ENCODE measurements at places on chromosomes 1 and 21.

GRCh38 chr1:46811053-46811452 is 12.2 kb downstream of the CYP4B1 start:
- DNase-seq: no peak

DNA sequence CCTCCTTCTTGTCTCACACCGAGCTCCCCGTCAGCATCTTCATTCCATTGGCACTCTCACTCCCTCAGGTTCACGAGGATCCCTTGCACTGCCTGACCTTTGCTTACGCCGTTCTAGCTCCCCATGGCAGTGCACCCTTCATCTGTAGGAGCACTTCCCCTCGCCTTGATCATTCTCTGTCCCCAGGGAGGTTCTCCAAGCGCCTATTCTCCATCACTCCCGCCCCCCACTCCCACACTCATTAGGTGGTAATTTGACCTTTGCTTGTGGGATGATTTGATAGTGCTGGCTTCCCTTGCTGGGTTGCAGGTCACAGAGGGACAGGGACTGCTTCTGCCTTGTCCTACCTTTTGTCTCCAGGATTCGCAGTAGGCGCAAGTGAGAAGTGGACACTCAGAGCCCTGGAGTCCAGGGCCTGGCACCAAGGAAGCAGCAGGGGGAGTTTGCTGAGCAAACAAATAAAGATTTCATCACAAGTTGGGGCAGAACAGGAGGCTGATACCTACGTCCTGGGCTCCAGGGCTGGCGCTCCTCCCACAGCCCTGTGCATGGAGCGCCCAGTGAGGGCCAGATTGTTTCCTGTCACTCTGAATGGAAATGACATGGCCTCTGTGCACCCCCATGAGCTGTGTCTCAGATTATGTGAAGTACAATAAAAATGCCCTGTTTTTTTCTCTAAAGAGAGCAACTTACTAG is 82.0 kb upstream of the RUNX3 start:
- DNase-seq: no peak

DNA sequence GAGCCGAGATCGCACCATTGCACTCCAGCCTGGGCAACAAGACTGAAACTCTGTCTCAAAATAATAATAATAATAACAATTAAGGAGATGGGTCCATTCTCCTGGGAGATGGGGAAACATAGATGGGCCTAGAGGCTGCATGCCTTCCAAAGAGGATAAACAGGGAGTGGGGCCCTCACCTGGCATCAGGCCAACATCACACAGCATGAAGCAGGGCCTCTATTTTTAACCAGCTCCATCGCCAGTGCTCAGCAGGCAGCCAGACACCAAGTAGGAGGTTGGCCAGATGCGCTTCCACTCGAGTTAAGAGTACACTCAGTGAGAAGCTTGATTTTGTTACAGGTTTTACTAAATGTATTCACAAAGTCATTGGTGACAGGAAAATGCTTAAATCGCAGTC is 352.0 kb downstream of the RRAGC start:
- DNase-seq: no peak

DNA sequence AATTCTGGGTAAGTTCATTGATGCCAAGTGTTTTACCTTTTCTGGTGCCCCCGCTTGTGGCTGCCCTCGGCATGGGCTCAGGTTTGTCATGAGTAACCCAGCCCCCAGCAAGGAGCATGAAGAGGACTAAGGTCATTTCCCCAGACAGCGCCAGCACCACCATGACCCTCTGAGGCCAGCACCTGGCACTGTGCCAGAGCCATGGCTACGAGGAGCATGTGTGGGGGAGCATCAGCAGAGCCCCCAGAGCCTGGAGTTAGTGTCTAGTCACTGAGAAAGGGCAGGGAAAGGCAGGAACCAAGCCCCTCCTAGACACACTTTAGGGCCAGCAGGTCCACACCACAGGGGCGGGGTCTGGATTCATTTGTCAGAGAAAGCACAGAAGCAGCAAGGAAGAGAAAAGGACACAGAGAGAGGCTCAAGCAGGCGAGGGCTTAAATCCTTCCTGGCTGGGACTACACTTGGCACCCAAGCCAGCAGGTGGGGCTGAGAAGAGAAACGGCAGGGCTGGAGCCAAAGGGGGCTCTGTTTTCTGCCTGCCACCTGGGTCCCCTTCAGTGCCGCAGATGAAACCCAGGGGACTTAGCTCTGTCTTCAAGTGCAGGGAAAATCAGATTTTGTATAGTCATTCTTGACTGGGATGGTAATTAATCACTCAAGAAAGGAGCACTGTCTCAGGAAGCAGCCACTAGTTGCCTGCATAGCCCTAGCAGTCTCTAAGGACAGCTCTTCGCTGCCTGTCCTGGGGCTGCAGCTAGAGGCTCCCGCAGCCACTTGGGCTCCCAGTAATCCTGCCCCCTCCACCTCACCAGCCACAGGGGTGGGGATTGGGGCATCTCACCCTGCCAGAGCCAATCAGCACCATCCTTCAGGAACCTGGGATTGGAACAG is 79.6 kb upstream of the ZC3H12A start:
- DNase-seq: no peak

DNA sequence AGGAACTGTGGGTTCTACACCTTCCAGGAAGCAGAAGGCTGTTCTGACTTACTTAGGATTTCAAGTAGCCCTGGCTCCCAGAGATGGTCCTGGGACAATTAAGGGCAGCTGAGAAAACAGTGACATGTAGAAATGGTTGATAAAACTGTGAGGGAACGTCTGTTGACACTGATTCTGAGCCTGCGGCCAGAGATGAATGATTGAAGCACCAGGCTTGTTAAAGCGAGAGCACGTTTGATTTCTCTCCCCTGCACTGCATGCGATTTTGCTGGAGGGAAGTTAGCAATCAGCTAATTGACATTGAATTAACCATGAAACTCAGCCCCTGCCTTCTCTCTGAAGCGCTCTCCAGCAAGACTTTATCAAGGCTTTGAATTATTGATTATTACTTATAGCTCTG is 29.9 kb upstream of the POU3F1 start:
- DNase-seq: no peak

DNA sequence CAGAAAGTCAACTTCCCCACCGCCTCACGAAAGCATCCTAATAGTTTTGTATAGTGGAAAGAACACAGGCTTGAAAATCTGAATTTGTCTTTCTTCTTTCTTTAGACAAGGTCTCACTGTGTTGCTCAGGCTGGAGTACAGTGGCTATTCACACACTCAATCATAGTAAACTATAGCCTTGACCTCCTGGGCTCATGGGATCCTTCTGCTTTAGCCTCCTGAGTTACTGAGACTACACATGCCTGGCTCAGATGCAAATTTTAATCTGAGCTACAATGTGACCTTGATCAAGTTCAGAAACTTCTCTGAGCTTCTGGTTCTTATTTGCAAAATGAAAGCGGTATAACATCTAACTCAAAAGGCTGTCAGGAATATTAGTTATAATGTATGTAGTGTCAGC is 362.1 kb downstream of the SMYD3 start:
- no peak for DNase-seq

- no peak for DNase-seq
These were observed 284.9 kb downstream of the GRIK1 start for GRCh38 chr21:29654855-29655254.

DNA sequence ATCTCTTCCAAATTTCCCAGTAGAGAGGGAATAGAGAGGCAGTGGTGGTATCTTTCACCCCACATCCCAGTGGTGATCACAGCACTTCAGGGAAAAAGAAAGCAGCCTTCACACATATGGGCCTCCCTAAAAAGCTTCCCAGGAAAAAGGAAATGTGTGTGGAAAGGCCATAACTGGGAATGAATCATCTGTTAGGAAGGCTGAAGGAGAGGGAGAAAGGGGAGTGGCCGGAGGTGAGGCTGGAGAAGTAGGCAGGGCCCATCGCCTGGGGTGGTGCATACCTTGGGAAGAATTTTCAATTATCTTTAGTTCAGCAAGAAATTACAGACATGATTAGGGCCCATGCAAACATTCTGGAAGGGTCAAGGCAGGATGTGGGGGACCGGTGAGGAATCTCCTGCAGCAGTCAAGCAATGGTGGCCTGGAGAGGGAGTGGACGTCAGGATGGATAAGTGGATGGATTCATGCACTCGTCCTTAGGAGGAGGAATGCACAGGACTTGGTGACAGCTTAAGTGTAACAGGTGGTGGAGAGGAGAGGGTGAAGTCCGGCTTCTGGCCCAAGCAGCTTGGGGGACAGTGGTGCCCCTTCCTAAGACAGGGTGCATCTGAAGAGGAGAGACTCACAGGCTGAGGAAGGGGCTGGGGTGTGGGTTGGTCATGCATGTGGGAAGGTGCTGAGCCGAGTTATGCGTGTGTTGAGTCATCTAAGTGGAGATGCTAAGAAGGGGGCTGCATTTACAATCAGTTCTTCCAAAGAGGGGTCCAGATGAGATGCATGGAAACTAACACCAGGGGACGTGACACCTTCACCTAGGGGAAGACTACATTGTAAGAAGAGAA is 17.9 kb downstream of the HIVEP3 start:
- DNase-seq: no peak

GRCh38 chr1:199909137-199909536 is 118.4 kb upstream of the NR5A2 start:
- DNase-seq: no peak

DNA sequence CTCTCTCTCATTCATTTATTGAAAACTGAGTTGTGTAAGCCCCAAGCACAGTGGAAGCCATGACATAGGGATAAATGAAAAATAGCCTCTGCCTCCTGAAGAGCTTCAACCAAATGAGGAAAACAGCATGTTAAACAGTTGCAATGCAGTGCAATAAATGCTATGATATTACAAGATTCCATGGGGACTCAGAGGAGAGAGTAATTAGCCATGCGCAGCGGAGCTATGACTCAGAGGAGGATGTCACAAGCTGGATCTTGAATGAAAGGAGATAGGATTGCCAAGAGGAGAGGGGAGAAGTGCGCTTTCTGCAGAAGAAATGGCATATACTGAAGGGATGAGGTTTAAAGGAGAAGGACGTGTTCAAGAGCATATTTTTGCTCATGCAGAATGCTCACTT is 231.3 kb upstream of the PLXNA2 start:
- DNase-seq: no peak

DNA sequence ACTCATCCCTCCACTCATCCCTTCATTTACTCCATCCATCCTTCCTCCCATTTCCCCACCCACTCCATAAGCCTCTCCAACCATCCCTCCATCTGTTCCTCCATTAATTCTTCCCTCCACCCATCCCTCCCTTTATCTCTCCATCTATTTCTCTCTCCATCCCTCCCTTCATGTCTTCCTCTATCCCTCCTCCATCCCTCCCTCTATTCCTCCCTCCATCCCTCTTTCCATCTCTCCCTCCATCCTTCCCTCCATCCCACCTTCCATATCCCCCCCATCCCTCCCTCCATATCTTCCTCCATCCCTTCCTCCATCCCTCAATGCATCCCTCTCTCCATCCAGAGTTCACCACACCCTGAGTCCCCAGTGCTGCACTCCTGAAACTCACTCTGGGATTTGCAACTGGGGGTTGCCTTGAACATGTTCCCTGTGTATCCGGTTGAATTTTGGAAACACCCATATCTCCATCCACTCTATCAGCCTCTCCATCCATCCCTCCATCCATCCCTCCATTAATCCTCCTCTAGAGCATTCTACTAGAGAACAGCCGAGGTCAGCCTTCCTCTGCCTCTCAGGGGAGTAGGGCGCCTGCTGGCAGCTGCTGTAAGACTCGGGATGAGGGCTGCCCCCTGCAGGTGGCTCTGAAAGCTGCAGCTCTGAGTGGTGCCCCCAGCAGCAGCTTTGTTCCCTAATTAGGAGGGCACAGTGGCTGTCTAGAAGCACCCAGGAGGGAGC is 39.4 kb downstream of the ABCG1 start:
- peak; percentile 90 for DNase-seq

DNA sequence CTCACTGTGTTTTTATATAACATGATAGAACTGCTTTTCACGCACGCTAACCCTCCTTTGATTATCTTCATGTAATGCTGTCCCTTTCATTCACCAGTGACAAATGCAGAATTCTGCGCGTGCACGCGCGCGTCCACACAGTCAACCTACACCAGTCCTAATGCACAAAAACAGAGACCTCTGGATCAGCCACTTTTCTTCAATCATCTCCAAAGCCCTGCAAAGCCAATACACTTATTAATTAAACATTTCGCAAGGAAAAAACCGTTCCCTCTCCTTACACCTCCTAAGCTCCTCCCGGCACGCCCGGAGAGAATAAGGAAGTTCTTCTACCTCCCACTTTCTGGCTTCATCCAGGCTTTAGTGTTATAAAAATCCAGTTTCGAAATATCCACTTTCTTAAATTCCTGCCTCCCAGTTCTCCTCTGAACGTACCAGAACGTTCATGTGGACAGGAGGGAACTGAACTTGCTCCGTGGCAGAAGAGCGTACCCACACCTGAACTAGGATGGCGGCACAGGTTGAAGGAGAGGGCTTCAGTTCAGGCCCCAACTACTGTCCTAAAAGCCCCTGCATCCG is 4.6 kb downstream of the LMX1A start:
- DNase-seq: no peak

GRCh38 chr1:92441697-92442342 is 44.9 kb downstream of the GFI1 start:
- DNase-seq: no peak

Data from Karpas-422 (cell line).